ENCODE measurements at places on chromosomes 2 and 18.

DNA sequence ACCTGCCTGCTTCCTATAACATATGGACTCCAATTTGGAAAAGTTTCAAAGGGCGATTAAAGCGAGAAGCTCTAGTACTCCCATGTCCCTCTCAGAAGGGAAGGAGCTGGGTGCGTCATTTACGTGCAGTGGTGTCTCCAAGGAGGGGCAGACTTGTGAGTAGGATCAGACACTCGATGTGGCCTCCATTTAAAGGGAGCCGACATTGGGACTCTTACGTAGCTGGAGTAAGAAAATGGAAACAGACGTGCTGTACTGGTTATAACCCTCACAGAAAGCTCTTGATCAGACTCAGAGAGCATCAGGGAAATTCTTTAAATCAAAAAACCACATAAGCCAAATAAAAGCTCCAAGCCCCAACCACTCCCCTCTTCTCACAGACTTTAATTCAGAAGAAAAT is 198.5 kb downstream of the KLHL29 start:
- no peak for DNase-seq

DNA sequence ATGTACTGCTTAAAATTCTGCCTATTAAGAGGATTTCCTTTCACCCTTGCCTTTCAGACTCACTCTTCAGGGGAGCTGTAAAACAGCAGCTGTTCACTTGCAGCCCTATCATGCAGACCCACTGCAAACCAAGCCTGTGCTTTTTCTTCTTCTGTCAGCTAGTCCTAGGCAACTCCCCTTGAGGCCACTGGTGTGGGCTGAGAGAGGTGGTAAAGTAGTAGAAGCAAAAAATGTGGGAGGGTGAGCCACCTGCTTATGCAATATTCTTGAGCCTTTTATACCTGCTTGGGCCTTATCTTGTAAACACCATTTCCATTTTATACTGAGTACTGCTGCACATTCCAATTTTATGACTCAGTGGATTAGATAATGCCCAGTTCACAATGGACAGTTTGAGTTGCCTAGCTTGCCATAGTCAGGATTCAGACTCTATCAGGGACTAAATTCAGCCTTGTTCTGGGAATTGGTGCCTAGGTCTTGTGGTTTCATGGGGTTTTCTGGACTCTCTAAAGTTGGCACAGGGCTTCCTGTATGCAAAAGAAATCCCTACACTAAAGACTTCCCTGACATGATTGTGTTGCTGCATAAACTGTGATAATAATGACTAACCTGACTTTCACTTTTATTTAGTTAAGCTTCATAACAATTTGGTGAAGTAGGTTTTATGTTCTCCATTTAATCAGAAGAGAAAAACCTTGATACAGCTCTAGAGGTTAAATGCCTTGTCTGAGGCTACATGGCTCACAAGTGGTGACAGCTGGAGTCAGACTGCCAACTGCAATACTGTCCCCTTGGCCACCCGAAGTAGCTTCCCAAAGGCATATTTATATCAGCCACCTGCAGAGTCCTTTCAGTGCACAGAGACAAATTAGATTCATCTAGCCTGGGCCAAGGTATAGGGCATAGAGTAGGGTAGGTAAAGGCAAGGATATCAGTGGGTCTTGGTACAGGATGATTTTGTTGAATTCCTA is 47.4 kb upstream of the KDM3A start:
- DNase-seq = no peak

DNA sequence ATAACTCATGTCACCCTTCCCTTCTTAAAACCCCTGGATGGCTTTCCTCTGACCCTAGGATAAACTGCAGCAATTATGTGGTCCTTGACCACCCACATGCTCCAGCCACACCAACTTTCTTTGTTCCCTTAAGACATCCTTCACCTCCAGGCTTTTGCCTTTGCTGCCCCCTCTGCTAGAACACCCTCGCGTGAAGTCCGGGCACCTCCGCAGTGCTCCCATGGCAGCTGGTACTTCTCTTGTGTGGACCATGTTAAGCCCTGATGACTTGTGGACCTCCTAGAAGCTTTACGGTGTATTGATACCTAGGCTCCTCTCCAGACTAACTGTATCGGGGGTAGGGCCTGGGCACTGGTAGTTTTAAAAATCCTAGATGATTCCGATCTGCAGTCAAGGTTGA is 824 bp upstream of the ABHD1 start:
- DNase-seq = no peak

DNA sequence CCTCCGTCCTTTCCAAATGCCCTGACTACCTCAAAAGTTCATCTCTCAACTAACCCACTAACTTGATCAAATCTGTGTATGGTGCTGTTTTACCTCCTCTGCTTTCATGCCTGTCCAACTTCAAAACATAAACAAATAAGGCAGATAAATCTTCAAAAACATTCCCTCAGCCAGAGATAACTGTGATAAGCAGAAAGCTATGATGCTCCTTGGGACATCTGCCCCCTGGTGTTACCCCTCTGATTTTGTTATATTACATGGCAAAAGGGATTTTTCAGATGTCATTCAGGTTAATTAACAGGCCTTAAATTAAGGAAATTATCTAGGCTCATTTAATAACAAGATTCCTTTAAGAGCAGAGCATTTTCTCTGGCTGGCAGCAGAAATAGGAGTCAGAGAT is 810.8 kb upstream of the CHAC2 start:
- no peak for DNase-seq

- DNase-seq = no peak
Observed at GRCh38 chr18:11884396-11885030, 23.6 kb downstream of the MPPE1 start.

- DNase-seq = no peak
Observed at GRCh38 chr2:223431479-223431878, 170.7 kb downstream of the SCG2 start.

DNA sequence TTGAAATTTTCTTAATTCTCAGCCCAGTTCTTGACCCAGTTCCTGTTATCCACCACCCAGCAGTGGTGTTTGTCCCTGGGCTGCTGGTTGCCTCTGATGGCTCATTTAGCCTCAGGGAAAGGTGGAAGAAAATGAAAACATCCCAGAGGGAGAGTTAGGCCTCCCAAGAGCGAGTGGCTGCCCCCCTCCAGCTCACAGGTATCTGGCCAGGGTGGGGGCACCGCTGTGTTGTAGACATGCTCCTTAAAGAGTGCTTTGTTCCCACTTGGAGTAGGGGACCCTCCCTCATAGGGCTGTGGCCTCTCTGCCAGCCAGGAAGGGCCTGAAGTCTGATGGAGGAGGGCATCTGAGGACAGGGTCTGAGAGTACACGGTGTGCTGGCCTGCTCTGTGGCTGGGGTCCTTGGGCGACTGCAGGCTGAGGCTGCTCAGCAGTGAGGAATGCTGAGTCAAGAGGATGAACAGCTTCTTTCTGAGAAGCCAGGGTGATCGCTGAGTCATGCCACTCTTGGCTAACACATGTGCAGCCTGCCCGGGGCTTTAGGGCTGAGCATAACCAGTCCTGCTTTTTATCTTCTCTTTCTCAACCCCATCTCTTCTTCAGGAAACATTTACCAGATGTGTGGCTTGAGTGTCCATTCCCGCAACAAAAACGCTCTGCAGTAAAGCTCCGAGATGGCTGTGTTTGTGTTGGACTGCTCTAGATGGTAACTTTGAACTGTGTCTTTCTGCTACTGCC is 72.3 kb downstream of the IL1R2 start:
- DNase-seq = peak; percentile 100

GRCh38 chr2:221343524-221343923 is 228.6 kb downstream of the EPHA4 start:
- no peak for DNase-seq

DNA sequence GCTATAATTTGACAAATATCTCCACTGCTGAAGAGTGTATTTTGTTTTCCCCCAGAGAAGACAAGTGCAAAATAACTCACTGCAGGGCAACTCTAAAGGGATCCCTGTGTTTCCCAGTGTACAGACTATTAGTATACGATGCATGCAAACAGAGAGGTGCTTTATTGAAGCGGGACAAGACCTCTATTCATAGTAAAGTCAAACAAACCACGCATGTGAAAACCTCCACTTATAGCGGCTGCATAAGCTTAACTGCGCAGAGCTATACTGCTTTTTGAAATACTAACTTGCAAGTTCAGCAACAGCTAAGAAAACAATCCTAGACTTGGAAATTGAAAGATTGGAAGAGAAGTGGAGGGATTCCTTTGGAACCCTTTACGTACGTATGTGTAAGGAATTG is 15.6 kb downstream of the RNF144A start:
- DNase-seq = no peak

DNA sequence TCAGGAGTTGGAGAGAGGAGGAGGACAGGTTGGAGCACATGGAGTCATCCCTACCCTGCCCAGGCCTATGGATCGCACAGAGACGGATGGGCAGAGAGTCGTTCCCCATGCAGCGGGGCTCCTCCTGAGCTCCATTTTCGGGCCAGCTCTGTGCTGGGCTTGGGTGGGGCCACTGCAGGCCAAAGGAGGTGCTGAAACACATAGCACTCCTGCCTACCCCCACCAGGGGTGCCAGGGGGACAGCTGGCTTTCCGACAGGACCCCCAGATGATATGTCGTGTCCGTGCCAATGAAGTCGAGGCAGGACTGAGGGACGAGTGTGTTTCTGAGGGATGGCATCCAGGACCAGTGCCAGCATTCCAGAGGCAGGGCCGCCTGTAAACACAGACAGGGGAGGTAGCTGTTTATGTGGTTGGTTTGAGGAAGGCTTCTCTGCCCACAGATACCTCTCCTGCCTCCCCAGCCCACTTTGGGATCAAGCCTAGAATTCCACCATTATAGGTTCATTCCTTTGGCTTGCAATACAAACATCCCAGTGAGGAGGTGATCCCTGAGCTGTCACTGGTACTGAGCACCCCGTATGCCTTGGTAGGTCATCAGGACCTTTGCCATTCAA is 116.6 kb downstream of the GLI2 start:
- no peak for DNase-seq

GRCh38 chr2:67945940-67946339 is 116.9 kb downstream of the C1D start:
- DNase-seq = no peak

- peak; percentile 13 for DNase-seq
Observed at GRCh38 chr2:41610501-41611190, 437.2 kb upstream of the PKDCC start.

DNA sequence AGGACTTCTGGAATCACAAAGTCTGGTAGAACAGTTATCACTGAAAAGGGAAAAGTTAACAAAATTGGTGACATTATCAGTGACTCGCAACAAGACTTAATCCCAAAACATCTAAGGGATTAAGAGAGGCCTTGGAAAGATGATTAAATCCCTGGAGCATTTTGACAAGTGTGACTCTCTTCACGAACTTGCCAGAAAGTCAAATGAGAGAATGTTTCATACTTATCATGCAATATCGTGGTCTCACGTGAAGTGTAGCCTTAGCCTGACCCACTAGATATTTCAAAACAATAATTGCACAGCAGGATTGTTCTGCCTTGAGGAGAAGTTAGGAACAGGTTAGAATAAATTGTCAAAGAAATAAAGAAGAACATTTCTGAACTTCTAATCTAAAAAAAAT is 104.5 kb downstream of the COL6A3 start:
- DNase-seq = no peak

DNA sequence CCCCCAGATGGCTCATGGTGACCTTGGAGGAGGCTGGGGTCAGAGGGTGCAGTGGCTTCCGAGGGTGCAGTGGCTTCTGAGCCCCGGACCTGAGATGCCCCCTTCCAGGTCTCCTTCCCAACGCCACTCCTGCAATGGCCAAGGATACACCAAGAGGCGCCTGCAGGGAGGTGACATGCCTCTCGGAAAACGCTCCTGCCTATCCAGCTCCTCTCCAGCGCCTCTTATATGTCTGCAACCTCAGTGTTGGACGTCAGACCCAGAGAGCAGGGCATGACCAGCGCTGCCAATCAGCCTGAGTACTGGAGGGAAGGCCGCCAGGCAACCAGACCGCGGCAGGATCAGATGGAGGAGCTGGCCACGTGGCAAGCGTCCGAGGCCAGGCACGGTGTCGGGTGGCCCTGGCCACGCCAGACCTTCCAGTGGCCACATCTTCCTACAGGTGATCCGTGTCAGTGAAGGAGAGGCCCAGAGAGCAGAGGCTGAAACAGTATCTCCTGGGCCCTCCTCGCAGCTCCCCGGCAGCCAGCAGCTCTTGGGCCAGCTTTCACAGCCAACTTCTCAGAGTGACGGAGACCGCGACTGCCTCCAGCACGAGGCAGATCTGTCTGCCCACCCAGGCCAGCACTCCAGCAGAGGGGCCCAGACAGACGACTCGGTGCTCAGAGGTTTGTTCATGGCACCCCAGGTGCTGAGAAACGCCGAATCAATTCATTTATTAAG is 199.5 kb upstream of the SALL3 start:
- no peak for DNase-seq

DNA sequence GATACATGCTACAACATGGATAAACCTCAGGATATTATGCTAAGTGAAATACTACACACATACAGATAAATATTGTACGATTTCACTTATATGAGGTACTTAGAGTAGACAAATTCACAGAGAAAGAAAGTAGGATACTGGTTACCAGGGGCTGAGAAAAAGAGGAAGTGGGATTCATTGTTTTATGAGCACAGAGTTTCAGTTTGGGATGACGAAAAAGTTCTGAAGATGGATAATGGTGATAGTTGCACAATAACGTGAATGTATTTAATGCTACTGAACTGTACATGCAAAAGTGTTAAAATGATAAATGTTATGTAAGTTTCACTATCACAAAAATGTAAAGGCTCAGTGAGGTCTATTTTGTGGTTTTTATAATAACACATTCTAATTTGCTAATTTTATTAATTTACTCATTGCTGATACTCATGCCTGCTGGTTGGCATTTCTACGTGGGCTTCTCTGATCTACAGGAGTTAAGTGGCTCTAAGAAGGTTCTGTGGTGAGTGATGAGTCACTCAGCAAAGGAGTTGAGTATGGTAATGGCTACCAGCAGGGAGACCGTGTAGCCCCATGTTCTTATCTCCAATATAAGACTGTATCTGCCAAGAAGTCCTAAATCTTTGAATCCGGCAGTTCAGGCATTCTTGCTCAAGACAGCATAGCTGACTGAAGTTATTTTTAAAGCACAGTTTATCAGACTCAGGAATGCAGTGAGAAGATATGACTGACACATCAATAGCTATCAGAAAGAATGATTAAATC is 41.1 kb downstream of the UPP2 start:
- peak; percentile 7 for DNase-seq

- DNase-seq = no peak
Observed at GRCh38 chr2:113079131-113079530, 11.4 kb downstream of the IL1F10 start.

All from fibroblast of villous mesenchyme (primary cell).